ENCODE measurements at places on chromosomes 7 and 10.

DNA sequence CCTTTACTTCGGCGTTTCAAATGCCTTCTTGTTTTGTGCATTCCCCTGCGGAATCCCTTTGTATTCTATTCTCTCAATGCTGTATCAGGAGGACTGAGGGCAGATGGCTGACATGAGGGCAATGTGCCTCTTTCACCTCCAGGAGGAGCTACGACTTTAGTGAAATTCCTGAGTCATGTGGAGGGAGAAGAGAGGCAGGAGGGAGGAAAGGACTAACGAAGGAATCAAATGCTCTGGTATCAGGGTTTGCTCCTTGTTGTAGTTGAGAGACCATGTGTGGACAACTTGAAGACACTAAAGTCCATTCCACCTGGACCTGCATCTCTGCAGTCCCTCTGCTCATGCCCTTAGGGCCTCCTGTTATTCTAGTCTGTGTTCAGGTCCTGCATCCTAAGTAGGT is 40.2 kb upstream of the PRSS58 start:
- DNase-seq, result no peak

- no peak for DNase-seq
Measured at GRCh38 chr10:84563868-84564267, 235.5 kb downstream of the CCSER2 start.

GRCh38 chr7:79512261-79512660 is 58.8 kb upstream of the MAGI2 start:
- no peak for DNase-seq

GRCh38 chr10:101840102-101840684 is 3.4 kb downstream of the KCNIP2 start:
- DNase-seq, result no peak

- no peak for DNase-seq
Measured at GRCh38 chr7:47385536-47386125, 196.3 kb downstream of the TNS3 start.

GRCh38 chr10:34475274-34475646 is 339.8 kb downstream of the PARD3 start:
- DNase-seq, result no peak

DNA sequence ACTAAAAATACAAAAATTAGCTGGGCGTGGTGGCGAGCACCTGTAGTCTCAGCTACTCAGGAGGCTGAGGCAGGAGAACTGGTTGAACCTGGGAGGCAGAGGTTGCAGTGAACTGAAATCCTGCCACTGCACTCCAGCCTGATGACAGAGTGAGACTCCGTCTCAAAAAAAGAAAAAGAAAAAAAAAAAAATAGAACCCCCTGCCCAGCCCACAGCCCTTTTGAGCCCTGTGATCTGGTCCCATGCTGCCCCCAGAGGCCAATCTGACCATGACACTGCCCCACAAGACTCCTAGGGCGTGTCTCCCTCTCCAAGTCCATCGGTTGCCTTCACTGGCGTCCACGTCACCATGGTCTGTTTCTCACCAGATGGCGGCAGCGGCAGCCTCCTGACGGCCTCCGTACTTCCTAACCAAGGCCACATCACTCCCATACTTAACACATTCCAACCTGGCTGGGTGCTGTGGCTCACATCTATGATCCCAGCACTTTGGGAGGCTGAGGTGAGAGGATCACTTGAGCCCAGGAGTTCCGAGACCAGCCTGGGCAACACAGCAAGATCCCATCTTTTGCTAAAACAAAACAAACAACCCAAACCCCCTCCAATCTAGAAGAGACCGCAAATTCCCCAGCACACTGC is 18.0 kb downstream of the STX1A start:
- DNase-seq, result no peak

GRCh38 chr10:59606551-59606961 is 103.1 kb downstream of the SLC16A9 start:
- DNase-seq, result no peak

DNA sequence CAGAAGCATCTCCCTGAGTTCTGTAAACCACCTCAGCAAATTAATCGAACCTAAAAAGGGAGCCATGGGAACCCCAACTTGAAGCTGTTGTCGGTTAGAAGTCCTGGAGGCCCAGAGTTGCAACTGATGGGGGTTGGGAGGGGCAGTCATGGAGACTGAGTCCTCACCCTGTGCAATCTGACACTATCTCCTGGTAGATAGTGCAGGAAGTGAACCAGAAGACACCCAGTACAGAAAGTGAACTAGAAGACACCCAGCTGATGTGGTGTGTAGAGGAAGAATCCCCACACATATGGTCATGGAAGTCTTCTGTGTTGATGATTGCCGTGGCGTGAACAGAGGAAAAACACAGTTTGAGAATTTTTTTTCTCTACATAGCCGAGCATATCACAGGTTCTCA is 58.8 kb upstream of the SRRM3 start:
- no peak for DNase-seq

DNA sequence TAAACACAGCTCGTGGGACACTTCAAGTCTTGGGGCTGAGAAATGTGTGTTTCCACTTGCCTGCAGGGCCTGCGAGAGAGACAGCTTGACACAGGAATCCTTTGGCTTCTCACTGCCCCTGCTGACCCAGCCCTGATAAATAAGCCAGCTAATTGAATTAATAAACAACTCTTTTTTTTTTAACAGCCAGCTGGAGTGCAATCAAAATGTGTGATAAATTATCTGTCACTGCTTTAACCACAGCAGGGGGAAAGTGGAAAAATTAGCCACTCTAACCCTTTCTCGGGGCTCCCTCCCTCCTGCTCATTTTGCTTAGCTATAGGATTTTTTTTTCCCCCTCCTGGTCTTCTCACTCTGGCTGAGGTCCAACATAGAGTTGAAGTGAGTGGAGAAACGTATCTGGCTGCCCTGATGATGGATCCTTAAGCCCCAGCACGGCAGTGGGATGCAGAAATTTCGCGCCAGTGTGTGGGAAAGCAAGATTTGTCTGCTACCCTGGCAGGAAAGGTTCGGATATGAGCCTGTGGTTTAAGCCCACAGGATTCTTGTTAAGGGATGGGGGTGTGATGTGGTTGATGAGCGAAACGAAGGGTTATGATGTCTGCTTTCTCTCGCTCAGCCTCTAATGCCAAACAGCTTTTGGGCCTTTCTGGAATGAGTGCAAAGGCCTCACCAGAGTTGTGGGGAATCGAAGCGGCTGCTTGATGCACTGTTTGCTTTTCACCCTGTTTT is 173.8 kb downstream of the TRIL start:
- DNase-seq, result no peak

DNA sequence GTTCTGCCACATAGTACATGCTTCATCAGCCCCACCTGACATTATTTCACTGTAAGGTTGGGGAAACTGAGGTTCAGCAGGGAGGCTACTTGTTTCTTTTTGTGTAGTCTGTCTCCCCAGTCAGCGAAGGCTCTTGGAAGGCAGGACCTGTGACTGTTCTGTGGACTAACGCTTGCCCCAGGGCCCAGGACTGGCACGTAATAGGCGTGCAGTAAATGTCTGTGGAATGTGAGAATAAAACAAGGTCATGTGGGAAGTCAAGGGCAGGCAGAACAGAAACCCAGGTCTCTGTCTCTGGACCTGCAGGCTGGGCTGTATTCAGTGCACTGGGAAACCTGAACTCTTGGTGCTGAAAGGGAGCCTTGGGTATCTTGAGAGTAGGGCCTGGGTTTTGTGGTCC is 168.7 kb downstream of the RPS24 start:
- DNase-seq, result no peak

- DNase-seq, result no peak
Measured at GRCh38 chr10:104259456-104259855, 4.8 kb downstream of the GSTO1 start.

DNA sequence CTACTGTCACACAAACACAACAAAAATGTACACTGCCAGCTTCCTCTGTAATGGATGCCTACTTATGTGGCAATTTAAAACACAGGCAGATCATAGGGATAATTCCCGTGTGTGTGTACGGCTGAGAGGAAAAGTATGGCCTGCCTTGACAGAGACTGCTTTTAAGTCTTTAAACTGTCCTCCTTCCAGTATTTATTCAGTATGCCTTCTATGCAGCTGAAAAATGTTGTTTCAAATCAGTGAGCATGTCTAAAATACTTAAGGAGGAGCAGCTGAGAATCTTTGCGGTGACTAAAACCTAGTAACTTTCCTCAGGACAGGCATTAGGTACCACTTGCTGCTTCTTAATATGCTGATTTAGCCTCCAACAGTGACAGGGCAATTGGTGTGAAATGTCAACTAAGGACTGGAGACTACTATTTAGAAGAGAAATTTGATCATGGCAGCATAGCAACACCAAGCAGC is 126.3 kb downstream of the CACNA2D1 start:
- no peak for DNase-seq

DNA sequence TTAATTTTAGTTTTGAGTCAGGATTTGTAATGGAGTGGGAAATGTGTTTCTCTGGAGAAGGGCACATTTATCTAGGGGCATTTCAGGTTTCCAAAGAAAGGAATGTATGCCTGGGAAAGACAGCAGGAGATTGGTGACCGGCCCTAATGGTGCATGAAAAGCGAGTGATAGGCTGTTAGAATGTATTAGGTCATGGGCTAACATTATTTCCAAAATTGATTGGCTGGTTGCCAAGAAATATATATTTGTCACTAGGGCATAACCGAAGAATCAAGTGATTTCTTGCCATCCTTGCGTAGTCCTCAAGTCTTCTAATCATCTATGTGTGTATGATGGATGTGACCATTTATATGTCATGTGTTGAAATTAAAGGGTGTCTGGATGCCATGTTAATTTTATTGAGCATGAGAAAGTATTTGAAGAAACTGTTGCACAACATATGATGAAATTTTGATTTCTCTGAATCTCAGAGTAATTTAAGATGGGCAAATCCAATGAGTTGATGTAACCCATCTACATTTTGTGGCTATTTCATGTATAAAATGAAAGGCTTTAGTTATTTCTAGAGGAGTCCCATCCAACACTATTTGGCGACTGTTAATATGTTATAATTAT is 248.4 kb downstream of the BMPER start:
- no peak for DNase-seq

Measured in GM12892 (cell line).